ENCODE measurements at places on chromosomes 16 and 17.

DNA sequence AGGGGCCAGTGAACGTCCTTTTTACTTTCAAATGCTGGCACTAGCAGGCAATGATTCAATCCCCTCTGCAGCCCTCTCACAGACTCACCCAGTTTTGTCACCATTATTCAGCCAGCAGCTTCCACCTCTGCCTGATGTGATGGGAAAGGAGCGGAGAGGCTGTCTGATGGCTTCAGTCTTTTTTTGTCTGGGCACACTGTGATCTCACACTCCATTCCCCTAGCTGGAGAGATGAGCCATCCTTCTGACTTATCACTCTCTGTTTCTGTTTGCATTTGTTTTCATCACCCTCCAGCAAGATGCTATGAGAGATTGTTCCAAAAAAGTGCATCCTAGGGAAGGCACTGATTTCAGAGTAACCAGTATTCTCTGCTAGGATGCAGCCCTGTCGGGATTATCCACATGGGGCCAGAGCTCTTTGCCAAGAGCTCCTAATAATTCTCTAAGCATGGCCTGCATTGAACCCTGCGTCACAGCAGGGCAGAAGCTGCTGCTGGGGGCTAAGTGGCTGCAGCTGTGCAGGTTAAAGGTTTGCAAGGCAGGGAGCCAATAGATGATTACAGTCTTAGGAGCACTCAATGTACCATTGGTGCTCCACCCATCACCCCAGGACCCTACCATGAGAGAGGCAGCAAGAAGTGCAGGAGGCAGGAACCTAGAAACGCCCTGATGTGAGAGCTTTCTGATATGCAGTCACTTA, 236.1 kb upstream of the C16orf82 start:
- DNase-seq: no peak

DNA sequence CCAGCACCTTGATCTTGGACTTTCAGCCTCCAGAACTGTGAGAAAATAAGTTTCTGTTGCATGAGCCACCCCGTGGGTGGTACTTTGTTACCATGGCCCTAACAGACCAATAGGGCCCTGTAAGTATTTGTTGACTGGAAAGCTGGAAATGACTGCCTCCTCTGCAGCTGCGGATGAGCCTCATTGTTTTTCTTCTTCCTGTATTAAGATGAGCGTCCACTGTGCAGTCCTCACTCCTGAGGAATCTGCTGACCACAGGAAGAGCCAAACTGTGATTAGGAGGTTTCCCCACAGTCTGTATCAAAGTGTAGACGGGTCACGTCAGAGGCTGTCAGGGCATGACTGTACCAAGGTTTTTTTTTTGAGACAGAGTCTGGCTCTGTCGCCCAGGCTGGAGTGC, 12.2 kb upstream of the AKTIP start:
- DNase-seq: no peak

DNA sequence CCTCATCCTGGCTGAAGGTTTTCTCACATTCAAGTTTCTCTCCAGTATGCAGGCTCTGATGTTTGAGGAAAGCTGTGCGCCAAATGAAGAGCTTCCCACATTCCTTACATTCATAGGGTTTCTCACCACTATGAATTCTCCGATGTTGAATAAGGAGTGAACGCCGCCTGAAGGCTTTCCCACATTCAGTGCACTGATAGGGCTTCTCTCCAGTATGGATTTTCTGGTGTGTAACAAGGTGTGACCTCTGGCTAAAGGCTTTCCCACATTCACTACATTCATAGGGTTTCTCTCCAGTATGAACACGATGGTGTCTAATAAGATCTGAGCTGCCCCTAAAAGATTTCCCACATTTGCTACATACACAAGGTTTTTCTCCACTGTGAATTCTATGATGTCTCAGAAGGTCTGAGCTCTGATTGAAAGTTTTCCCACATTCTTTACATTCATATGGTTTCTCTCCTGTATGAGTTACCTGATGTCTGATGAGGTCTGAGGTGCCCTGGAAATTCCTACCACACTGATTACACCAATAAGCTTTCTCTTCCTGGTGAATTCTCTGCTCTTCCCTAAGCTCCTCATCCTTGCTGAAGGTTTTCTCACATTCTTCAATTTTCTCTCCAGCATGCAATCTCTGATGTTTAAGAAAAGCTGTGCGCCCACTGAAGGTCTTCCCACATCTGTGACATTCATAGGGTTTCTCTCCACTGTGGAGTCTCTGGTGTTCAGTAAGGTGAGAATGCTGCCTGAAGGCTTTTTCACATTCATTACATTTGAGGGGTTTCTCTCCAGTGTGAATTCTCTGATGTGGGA, 8.9 kb downstream of the ZNF594 start:
- DNase-seq: no peak

DNA sequence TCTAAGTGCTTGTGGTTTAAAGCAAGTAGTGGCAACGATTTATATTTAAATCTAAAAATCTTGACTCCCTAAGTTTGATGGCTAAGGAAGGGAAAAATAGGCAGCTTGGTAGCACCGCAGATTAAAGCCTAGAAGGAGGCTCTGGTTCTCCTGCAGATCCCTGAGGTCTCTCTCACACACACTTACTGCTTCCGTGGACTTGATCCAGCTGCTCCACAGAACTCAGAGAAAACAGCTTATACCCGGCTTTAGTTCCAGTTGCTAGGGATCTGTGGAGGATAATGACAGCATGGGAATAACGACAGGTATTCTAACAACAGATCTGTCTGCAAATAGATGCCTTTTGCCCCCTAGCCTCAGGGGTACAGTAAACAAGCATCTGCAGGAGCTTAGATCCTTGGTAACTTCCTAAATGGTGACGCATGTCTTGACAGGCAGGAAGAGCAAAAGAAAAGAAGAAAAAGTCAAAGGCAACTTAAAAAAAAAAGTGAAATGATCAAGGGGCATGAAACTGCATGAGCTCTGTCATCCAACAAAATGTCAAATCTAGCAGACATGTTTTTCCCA, 4.5 kb downstream of the WIPI1 start:
- no peak for DNase-seq

DNA sequence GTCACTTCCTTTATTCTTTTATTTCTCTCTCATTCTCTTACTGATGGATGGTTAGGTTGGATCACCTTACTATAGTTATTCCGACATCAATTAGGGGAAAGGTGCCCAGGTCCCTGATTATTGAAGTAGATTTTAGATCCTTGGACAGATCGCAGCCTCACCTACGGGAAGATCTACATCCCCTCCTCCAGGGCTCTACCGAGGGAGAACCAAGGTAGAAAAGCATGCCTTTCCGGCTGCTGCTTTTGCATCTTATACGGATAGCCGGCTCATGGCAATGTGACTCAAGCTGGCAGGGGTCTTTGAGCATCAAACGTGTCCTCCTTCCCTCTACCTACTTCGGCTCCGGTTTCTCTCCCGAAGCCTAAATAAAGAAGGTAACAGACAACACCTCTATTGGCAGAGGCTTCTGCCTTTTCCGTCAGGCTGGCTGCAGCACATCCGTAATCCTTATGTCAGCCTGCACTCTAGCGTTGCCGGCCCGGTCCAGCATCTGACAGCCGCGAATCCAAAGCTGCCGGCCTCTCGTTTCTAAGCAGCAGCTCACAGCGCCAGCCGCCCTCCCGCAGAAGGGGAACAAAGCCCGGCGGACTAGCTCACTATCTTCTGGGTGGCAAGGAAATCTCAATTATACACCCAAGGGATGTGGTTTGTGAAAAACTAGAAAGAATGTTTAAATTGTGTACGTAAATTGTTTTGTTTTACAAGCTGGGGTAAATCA, 46.9 kb downstream of the IRX6 start:
- no peak for DNase-seq

GRCh38 chr16:69309316-69309715, 1.8 kb upstream of the VPS4A start:
- DNase-seq: no peak

GRCh38 chr17:77306790-77307478, 166.2 kb downstream of the SEC14L1 start:
- no peak for DNase-seq

DNA sequence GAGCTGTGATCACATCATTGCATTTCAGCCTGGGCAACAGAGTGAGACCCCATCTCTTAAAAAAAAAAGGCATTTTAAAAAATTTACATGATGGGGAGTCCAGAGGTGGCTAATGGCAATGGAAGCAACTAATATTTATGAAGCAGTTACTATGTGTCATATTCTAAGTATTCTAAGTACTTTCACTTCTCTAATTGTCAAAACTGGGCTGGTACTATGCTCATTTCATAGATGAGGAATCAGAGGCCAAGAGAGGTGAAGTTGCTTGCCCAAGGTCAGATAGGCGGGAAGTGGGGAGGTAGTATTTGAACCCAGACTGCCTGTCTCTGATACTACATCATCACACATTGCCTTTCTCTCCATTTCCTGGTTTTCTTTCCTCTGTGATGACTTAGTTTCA, 50.7 kb downstream of the SLC5A11 start:
- no peak for DNase-seq

GRCh38 chr16:73288520-73288919, 240.6 kb upstream of the ZFHX3 start:
- no peak for DNase-seq

DNA sequence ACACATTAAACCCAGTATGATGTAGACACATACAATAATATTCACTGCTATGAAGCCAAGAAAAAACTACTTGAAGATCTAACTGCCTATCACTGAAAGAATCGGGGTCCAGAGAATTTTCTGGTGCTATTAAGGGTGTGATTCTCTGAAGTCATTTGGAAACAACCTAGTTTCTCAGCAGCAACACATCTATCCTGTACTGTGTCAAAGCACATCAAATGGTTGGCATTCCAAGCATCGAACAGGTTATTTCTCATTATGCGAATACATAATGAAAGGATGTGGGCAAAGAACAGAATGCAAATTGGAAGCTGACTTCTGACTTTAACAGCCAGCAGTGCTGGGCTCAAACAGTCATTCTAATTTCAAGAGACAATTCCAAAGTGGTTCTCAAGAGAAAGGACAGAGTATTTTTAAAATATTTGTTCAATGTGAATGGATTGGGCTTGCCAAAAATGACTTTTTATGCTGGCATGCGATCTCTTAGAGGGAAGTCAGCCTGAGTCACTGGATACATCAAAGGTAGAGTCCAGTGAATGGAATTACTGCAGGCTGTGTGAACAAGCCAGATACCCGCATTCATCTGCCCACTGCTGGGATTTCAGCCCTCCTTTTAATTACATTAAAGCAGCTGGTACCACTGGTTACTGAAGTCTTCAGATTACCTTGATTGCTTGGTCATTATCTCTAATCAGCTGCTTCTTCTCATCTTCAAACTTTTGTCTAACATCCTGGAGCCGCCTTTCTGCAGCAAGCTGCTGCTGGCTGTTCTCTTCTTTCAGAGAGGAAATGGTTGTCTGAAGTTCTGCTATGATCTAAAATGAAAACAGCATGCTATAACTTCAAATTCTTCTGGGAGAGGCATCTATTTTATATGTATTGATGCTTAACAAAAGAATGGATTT, 181.2 kb upstream of the AXIN2 start:
- DNase-seq: no peak

- no peak for DNase-seq
Observed at GRCh38 chr16:57742543-57742942, 7.0 kb downstream of the KATNB1 start.

DNA sequence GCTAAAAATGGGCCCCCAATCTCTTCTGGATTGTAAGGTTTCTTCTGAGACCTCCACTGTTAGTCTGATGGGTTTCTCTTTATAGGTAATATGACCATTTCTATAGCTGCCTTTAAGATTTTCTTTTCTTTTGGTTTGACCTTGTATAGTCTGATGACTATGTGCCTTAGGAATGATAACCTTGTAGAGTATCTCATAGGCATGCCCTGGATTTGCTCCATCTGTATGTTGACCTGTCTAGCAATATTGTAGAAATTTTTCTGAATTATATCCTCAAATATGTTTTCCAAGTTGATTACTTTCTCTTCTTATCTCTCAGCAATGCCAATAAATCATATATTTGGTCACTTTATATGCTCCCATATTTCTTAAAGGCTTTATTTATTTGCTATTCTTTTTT, 1403.8 kb upstream of the GOT2 start:
- no peak for DNase-seq

GRCh38 chr17:44030482-44030881, 15.7 kb upstream of the TMEM101 start:
- no peak for DNase-seq

DNA sequence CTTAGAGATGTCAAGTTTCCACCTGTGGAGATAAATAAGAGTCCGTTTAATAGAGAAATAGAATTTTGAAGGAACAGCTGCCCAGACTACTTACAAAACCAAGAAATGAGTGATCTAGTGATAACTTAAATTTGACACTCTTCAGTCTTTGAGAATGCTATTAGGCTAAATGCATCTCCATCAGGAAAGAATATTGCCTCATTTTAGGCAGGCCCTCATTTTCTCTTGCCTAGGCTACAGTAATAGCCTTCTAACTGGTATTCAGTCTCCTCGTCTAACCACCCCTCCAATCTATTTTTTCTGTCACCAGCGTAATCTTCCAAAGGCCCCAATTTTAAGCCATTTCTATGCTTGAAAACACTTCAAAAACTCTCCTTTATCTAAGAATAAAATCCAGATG, 537.8 kb upstream of the CA10 start:
- DNase-seq: no peak

- no peak for DNase-seq
Observed at GRCh38 chr17:76834870-76835269, 33.3 kb upstream of the MGAT5B start.

- DNase-seq: no peak
Observed at GRCh38 chr17:48095611-48096010, 5.7 kb downstream of the CBX1 start.

GRCh38 chr16:88343271-88343791, 39.4 kb upstream of the ZNF469 start:
- no peak for DNase-seq

GRCh38 chr17:80890921-80891396, 100.7 kb upstream of the CHMP6 start:
- no peak for DNase-seq

GRCh38 chr17:82490512-82491195, 28.9 kb upstream of the FOXK2 start:
- DNase-seq: no peak

GRCh38 chr16:89167425-89167941, 4.1 kb upstream of the CDH15 start:
- peak; percentile 77 for DNase-seq

GRCh38 chr17:79577485-79578187, 33.2 kb downstream of the RBFOX3 start:
- no peak for DNase-seq

GRCh38 chr17:75078284-75079022, 9.3 kb upstream of the SLC16A5 start:
- DNase-seq: no peak

- DNase-seq: no peak
Observed at GRCh38 chr17:70166615-70167014, 2.7 kb upstream of the KCNJ2 start.

- no peak for DNase-seq
Observed at GRCh38 chr17:2157675-2158395, 102.9 kb downstream of the HIC1 start.
